ENCODE measurements at places on chromosomes 11 and 22. TPM values are rescaled to one million over a fixed set of nuclear protein-coding genes. Genes with fewer than 3 reads are reported as not detected.

DNA sequence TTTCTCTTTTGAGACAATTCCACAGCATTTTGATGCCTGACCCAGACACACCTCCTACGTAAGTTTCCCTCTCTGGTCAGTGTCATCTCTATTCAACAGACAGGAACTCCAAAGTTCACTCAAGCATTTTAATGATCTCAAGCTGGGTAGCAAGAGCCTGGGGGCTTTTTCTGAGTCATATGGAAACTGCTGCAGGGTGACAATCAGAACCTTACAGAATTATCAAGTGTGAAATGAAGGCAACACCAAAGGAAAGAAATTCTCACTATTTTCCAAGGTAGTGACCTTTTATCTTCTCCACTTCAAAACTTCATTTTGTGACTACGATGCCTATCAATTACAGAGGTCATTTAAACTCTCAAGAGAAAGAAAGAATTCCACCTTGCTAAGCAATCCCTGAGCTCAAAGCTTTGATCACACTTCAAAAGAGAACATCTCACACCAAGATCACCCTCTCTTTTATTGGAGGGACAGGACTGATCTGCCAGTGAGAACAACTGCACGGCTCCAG, 229.0 kb upstream of the ZC3H12C start:
- no peak for DNase-seq

GRCh38 chr22:48923165-48923865, 904.4 kb downstream of the BRD1 start:
- no peak for DNase-seq

DNA sequence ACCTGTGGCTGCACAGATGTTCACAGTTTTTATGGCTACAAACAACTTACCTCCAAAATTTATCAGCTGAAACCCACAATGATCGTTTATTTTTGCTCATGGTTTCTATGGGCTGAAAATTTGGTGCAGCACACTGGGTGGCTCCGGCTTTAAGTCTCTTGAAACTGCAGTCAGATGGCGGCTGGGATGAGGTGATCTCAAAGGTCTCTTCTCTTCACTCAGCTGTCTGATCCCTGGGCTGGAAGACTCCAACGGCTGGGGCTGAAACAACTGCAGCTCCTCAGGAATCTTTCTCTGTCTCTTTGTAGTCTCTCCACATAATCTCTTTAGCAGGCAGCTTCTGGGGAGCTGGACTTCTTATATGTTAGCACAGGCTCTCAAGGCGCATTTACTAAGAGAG, 117.3 kb upstream of the FAT3 start:
- no peak for DNase-seq

- no peak for DNase-seq
Observed at GRCh38 chr11:117117681-117118080, 19.5 kb upstream of the SIK3 start.

- DNase-seq: no peak
Observed at GRCh38 chr11:64753380-64754123, 6.2 kb downstream of the PYGM start.

GRCh38 chr11:15446315-15446714, 331.6 kb downstream of the INSC start:
- no peak for DNase-seq

DNA sequence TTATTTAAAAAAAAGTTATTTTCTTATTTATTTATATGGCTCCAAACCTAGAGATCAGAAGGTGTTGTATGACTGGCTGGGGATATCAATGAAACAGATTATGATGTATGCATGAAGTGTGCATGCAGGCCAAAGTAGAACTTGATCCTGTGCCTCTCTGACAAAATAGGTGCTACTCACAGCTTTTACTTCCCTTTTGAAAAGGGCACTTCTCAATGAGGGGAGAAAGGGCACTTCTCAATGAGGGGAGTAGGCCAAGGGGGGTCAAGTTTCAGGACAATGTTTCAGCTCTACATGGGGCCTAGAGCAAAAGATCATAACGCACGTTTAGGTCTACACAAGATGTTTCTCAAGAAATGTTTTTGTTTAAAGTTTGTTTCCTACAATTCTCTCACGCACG, 397.5 kb downstream of the ETS1 start:
- DNase-seq: no peak

- DNase-seq: no peak
Observed at GRCh38 chr11:62552485-62553079, 6.0 kb upstream of the AHNAK start.

DNA sequence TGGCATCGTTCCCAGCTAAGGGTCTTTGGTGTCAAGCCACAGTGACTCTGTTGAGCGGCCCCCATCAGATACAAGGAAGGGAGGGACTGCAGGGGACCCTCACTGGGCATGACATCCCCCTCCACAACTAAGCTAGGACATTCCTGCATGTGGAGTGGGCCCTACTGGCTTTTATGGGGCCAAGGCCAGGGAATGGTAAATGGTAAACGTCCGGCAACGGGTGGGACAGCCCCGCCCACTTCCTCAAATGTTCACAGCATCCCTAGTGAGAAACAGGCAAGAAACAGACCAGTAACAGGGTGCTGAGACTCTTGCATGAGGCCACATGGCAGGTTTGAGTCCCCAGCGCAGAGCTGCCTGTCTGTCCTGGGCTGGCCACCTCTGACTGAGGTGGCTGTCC, 4.4 kb downstream of the TMPRSS6 start:
- DNase-seq: no peak

DNA sequence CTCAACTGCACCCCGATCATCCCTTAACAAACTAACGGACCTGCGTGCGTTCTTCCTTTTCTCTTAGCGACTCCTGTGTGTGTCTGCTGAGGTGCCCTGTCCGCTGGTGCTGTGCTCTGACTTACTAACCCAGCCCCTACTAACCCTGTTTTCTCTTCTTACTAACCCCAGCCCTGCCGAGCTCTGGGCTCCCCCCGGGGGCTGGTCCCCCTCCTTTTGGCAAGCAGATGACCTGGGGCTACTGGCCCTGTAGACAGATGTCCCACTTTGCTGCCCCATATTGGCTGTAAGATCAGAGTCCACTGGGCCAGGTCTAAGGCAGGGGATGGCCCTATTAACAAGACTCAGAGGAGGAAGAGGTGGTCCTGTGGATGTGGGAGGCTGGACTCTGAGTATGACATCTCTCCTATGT, 14.7 kb downstream of the MIAT start:
- no peak for DNase-seq

GRCh38 chr11:2109541-2110019, 29.6 kb downstream of the IGF2 start:
- no peak for DNase-seq

GRCh38 chr22:21043860-21044535, 1.7 kb upstream of the LRRC74B start:
- no peak for DNase-seq

CLCF1 gene
- total RNA-seq: 0.43 TPM

VSIG10L2 gene
- total RNA-seq: not detected

OR51T1 gene
- not detected for total RNA-seq

APOL4 gene
- 0.60 TPM for total RNA-seq

WNT11 gene
- total RNA-seq: 3.4 TPM

LGR4 gene
- 50.8 TPM for total RNA-seq

RAC2 gene
- 4.5 TPM for total RNA-seq

SCGB1C1 gene
- not detected for total RNA-seq

P2RX6 gene
- total RNA-seq: 0.28 TPM

Data from left lobe of liver (tissue), 2 donors.